Stimulated activated CD8-positive, alpha-beta memory T cell treated with anti-CD3 and anti-CD28 coated beads, Interleukin-15, amount 100 ng/mL, for 4 hours (primary cell): ENCODE measurements at places on chromosomes 5 and 9.

GRCh38 chr5:39193553-39194465 lies 25.6 kb downstream of the FYB1 start:
- DNase-seq: no peak

- no peak for DNase-seq
Observed at GRCh38 chr5:37955748-37956147, 115.9 kb upstream of the GDNF start.

- no peak for DNase-seq
Observed at GRCh38 chr9:74431467-74431866, 65.7 kb upstream of the RORB start.

GRCh38 chr9:99459919-99460318 lies 237.8 kb downstream of the SEC61B start:
- no peak for DNase-seq

DNA sequence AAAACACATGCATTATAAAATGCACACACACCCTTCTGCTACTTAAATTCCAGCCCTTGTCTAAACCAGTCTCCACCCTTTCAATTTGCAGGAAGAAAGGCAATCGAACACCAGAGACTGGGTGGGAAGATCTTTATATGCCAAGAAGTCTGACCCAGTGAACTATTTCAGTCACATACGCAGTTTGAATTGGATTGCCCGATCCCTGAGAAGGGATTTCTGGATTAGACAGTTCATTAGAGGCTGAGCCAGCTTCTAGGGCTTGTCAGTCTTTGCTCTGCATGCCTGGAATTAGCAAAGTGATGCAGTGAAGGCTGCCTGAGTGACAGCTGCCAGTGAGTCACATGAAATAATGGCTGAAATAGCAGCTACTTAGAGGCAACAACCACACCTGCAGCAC lies 159.9 kb downstream of the PPP2R2B start:
- no peak for DNase-seq
